ENCODE measurements at places on chromosomes 16 and 17. TPM values are rescaled to one million over a fixed set of nuclear protein-coding genes. Genes with fewer than 3 reads are reported as not detected.

The CNTNAP1 gene
- 2.2 TPM for polyA plus RNA-seq

The MEIOB gene
- not detected for polyA plus RNA-seq

The ADGRG1 gene
- polyA plus RNA-seq: 14.1 TPM

The TNFRSF17 gene
- polyA plus RNA-seq: not detected

The MT2A gene
- polyA plus RNA-seq: 105 TPM

DNA sequence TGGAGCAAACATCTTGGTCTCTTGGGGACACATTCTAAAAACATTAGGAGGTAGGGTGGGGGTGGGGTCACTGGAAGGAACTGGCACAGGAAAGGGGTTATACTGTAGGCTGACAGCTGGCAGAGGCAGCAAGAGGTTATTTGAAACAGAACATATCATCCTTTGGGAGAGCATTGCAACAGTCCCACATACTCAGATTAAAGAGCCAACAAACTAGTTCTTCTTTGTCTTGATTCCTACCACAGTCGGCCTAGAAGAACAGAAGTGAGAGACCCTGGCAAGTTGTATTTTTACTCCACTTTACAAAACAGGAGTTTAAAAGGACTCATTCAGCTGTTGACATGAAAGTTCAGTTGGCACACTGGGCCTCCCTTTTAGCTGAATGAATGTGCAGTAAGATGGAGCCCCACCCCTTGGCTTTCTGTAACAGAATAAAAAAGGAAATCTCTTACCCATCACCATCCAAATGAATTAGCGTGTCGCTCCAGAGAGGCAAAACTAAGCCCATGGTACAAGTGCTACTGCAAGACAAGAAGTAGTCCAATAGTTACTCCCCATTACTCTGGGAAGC, 54.6 kb upstream of the CORO6 start:
- H3K4me3 ChIP-seq: no peak overlapping the region
- peak; percentile 28 for DNase-seq
- H3K27me3 ChIP-seq: no peaks in the 10 kb centered on the region
- peaks cover 35% of the 10 kb centered on the region for H3K36me3 ChIP-seq
- peak overlapping the region; percentile 75 for H3K27ac ChIP-seq
- H3K4me1 ChIP-seq: peaks cover 61% of the 10 kb centered on the region

DNA sequence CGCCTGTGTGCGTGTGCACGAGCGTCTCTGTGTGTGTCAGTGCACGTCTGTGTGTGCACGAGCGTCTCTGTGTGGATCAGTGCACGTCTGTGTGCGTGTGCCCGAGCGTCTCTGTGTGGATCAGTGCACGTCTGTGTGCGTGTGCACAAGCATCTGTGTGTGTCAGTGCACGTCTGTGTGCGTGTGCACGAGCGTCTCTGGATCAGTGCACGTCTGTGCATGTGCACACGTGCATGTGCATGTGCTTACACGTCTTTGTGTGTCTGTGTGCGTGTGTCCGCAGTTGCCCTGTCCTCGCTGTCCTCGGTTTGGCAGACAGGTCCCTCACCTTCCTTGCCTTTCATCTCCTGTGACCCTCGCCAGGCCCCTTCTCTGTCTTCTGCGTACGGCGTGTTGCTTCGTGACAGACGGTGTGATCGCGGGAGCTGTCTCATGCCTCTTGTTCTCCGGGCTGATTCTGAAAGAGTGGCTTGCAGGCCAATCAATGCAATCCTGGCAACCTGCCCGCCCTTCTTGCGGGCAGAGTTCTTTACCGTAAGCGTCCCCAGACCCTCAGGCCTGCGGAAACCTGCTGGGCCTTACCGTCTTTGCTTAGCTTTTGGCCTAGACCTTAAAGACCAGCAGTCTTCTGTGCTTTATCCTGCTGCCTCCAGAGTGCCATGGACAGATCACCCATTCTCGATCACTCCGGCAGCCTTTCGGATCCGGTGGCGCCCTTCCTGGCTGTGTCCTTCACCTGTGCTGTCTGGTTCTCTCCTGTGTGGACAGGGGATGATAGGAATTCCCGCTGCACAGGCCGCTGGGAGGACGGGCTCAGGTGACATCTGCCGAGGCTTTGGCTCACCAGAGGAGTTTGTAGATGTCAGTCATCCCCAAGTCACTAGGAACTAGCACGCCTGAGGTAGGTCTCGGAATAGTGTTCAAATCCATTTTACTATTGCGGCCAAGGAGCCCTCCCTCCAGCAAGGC, 18.5 kb downstream of the MLYCD start:
- H3K27me3 ChIP-seq: no peaks in the 10 kb centered on the region
- H3K27ac ChIP-seq: no peak overlapping the region
- peaks cover 63% of the 10 kb centered on the region for H3K36me3 ChIP-seq
- H3K4me3 ChIP-seq: no peak overlapping the region

- H3K4me3 ChIP-seq: no peak overlapping the region
- no peaks in the 10 kb centered on the region for H3K36me3 ChIP-seq
- DNase-seq: no peak
- H3K4me1 ChIP-seq: no peaks in the 10 kb centered on the region
- H3K27me3 ChIP-seq: no peaks in the 10 kb centered on the region
Observed at GRCh38 chr17:9865586-9865985, 39.5 kb downstream of the RCVRN start.

DNA sequence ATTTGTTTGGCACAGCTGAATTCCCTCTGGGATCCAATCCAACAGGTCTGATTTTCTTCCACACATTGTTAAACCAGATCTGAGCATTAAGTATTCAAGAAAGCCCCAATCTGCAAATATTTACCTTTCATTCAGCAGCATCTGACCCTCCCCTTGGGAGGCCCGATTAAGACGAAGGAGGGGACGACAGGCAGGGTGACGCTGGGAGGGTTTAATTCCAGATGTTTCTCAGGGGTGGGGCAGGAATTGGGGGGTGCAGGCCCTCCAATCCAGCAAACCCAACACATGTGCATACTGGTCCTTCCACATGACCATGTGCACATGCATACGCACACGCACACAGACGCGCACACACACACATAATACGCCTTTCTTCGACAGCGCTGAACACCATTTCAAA, 240.5 kb downstream of the GSG1L start:
- H3K36me3 ChIP-seq: no peaks in the 10 kb centered on the region
- peaks cover 4% of the 10 kb centered on the region for H3K27me3 ChIP-seq
- H3K4me1 ChIP-seq: no peaks in the 10 kb centered on the region
- no peak overlapping the region for H3K27ac ChIP-seq

GRCh38 chr17:8740486-8740885, 4.2 kb downstream of the CCDC42 start:
- no peak for DNase-seq
- H3K27ac ChIP-seq: no peak overlapping the region
- no peaks in the 10 kb centered on the region for H3K36me3 ChIP-seq
- H3K27me3 ChIP-seq: no peaks in the 10 kb centered on the region
- no peak overlapping the region for H3K4me3 ChIP-seq
- no peaks in the 10 kb centered on the region for H3K4me1 ChIP-seq

- H3K4me3 ChIP-seq: no peak overlapping the region
- peak overlapping the region; percentile 81 for H3K27ac ChIP-seq
- no peaks in the 10 kb centered on the region for H3K27me3 ChIP-seq
- H3K36me3 ChIP-seq: no peaks in the 10 kb centered on the region
Observed at GRCh38 chr17:27541301-27542023, 85.2 kb downstream of the KSR1 start.

DNA sequence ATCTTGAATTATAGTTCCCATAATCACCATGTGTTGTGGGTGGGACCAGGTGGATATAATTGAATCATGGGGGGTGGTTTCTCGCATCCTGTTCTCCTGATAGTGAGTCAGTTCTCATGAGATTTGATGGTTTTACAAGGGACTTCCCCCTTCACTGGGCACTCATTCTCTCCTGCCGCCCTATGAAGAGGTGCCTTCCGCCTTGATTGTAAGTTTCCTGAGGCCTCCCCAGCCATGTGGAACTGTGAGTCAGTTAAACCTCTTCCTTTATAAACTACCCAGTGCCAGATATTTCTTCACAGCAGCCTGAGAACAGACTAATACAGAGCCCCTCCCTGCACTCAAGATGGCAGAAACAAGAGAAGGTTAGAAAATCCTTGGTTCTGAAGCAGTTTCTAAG, 26.4 kb downstream of the LDAF1 start:
- peaks cover 29% of the 10 kb centered on the region for H3K36me3 ChIP-seq
- H3K27me3 ChIP-seq: no peaks in the 10 kb centered on the region
- H3K27ac ChIP-seq: no peak overlapping the region
- no peak for DNase-seq
- H3K4me3 ChIP-seq: no peak overlapping the region

DNA sequence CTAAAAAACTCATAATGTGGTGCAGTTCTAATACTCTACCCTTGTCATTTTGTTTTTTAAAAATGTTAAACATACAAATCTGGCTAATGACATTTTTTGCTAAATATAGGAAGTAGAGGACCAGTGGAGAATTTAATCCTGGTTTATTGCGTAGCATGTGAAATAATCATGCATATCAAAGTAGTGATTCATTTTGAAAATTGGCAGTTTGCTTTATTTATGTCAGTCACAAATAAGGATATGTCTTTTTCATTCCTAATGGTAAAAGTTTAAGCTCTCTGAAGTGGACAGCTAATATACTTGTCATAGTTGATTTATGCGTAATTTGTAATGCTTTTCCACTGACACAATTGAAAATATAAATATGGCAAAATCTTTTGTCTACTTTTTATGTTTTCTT, 224.2 kb downstream of the BCAS3 start:
- H3K27me3 ChIP-seq: no peaks in the 10 kb centered on the region
- H3K36me3 ChIP-seq: no peaks in the 10 kb centered on the region
- H3K4me1 ChIP-seq: no peaks in the 10 kb centered on the region
- DNase-seq: no peak
- no peak overlapping the region for H3K27ac ChIP-seq

- H3K4me3 ChIP-seq: peak overlapping the region; percentile 64
- H3K4me1 ChIP-seq: peaks cover 11% of the 10 kb centered on the region
- H3K27ac ChIP-seq: no peak overlapping the region
- no peaks in the 10 kb centered on the region for H3K27me3 ChIP-seq
- no peaks in the 10 kb centered on the region for H3K36me3 ChIP-seq
- DNase-seq: no peak
Observed at GRCh38 chr17:15943971-15944758, 765 bp upstream of the ADORA2B start.

- no peak for DNase-seq
- H3K36me3 ChIP-seq: no peaks in the 10 kb centered on the region
- no peaks in the 10 kb centered on the region for H3K27me3 ChIP-seq
- no peak overlapping the region for H3K27ac ChIP-seq
- H3K4me1 ChIP-seq: peaks cover 13% of the 10 kb centered on the region
Observed at GRCh38 chr17:45138911-45139532, 3.5 kb downstream of the ACBD4 start.

GRCh38 chr16:1919327-1919998, 1.2 kb upstream of the HS3ST6 start:
- no peak overlapping the region for H3K4me3 ChIP-seq
- H3K27me3 ChIP-seq: peaks cover 90% of the 10 kb centered on the region
- H3K36me3 ChIP-seq: no peaks in the 10 kb centered on the region

- H3K27me3 ChIP-seq: no peaks in the 10 kb centered on the region
- peaks cover 2% of the 10 kb centered on the region for H3K4me1 ChIP-seq
- H3K4me3 ChIP-seq: no peak overlapping the region
- peaks cover 27% of the 10 kb centered on the region for H3K36me3 ChIP-seq
- no peak overlapping the region for H3K27ac ChIP-seq
Observed at GRCh38 chr16:4365014-4365406, 6.6 kb upstream of the VASN start.

Measured in heart left ventricle (tissue), 16 donors.